CD4-positive, alpha-beta memory T cell (primary cell): ENCODE measurements at places on chromosomes 4 and X. TPM values are rescaled to one million over a fixed set of nuclear protein-coding genes. Genes with fewer than 3 reads are reported as not detected.

- no peak overlapping the region for H3K4me3 ChIP-seq
- no peak overlapping the region for H3K27ac ChIP-seq
- no peaks in the 10 kb centered on the region for H3K36me3 ChIP-seq
- H3K4me1 ChIP-seq = no peaks in the 10 kb centered on the region
- no peaks in the 10 kb centered on the region for H3K27me3 ChIP-seq
Measured at GRCh38 chr4:130143656-130144055, 1047.7 kb downstream of the C4orf33 start.

GRCh38 chr4:137774501-137774900 lies 242.2 kb upstream of the PCDH18 start:
- no peaks in the 10 kb centered on the region for H3K4me1 ChIP-seq
- H3K4me3 ChIP-seq = no peak overlapping the region

DNA sequence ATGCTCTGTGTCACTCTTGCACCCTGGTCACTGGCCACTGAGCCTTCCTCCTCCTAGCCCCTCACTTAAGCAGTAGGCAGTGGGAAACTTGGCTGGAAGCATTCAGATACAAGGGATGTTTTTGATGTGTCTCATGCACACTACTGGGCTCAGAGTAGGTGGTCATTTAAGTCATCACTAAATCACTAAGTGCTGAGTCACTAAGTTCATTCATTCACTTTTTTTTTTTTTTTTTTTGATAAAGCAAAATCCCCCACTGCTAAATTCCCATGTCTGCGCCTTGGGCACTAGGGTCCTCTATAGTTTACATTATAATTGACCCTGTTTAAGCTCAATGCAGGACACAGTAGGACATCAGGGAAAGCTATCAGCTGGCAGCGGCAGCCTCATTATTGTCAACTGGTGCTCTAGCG lies 182.4 kb upstream of the MBNL3 start:
- H3K27ac ChIP-seq = no peak overlapping the region
- H3K27me3 ChIP-seq = no peaks in the 10 kb centered on the region
- no peak overlapping the region for H3K4me3 ChIP-seq

DNA sequence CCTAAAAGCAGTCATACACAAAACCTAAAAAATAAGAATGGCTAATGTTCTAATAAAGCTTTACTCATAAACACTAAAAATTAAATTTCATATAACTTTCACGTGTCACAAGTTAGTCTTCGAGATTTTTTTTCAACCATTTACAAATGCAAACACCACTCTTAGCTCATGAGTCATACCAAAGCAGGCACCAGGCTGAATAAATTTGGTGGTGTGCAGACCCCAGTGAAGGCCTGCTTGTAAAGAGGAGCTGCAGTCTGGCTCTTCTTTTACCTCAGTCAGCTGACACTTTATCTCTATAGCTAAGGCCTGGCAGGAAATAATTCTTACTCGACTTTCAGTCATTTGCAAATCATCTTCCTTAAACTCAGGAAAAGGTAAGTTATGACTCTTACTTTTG lies 37.4 kb downstream of the CLOCK start:
- no peaks in the 10 kb centered on the region for H3K27me3 ChIP-seq
- no peak for DNase-seq
- H3K4me1 ChIP-seq = peaks cover 6% of the 10 kb centered on the region
- H3K36me3 ChIP-seq = no peaks in the 10 kb centered on the region
- H3K4me3 ChIP-seq = no peak overlapping the region

DNA sequence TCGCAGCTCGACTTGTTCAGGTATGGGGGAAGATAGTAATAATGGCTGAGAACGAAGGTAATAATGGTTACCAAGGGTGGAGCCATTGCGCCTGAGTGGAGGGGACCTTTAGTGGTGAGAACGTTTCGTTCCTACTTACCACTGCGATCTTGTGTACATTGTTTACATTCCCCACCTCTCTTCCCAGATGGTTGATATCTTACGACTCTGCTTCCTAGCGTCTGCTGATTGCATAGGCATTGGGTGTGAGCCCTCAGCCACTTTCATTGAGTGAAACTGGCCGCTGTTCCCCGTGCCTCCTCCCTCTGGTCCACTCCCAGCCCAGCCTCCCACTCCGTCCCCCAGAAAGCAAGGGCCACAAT lies 850 bp downstream of the IGBP1 start:
- peak overlapping the region; percentile 77 for H3K27ac ChIP-seq
- no peaks in the 10 kb centered on the region for H3K27me3 ChIP-seq
- H3K4me1 ChIP-seq = peaks cover 35% of the 10 kb centered on the region
- H3K4me3 ChIP-seq = peak overlapping the region; percentile 90

GRCh38 chr4:54403700-54404453 lies 174.8 kb downstream of the PDGFRA start:
- no peaks in the 10 kb centered on the region for H3K4me1 ChIP-seq
- H3K27ac ChIP-seq = no peak overlapping the region
- DNase-seq = no peak
- no peaks in the 10 kb centered on the region for H3K36me3 ChIP-seq
- no peaks in the 10 kb centered on the region for H3K27me3 ChIP-seq

DNA sequence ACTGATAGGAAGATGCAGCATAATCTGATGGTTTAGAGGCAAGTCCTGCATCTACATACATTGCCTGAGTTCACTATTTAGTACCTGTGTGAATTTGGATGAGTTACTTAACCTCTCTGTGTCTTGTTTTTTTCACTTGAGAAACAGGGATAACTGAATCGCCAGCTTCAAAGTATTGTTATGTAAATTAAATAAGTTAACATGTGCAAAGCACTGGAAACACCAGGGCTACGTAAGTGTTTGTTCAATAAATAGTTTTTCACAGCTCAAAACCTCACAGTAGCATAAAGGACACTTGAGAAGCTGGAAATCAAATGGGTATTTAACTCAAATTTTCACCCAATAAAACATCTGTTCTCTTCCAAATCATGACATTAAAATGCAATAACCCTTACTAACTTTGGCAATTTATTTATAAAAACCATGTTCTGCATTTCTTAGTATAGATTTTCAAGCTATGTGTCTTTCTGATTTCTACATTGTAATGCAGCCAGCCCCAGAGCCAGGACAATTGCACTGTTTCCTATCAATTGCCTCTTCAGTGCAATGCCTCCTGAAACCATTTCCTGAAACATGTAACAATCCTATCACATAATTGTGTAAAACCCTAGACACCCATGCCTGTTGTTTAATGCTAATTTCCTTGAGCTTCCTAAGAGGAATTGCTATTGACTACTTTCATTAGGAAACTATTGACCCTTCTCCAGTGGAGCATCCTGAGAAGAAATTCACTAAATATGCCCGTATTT lies 177.1 kb downstream of the UNC5C start:
- H3K36me3 ChIP-seq = no peaks in the 10 kb centered on the region
- no peak overlapping the region for H3K4me3 ChIP-seq
- no peak for DNase-seq
- H3K4me1 ChIP-seq = no peaks in the 10 kb centered on the region
- no peak overlapping the region for H3K27ac ChIP-seq

DNA sequence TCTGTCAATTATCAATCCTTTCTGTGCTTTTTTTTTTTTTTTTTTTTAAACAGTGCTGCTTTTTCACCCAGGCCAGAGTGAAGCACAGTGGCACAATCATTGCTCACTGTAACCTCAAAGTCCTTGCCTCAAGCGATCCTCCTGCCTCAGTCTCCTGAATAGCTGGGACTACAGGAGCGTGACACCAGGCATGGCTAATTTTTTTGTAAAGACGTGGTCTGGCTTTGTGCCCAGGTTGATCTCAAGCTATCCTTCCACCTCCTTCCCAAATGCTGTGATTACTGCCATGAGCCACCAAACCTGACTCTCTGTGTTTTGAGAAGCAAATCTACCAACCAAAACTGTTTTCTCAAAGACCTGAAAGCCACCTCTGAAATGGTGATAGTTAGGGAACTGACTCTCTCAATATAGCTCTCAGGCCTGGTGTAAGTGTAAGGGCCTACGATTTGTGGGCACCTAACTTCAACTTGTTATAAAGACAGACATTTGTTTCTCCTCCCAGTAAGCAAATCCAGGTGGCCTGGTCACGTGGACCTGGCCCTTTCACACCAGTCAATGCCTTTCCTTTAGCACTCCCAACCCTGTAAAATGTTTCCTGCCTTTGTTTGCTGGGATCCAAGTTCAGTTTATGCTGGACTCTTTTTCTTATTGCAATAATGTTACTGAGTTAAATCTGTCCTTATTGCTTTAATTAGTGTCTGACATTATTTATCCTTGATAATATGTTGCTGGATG lies 2015.9 kb downstream of the PCDH7 start:
- no peaks in the 10 kb centered on the region for H3K4me1 ChIP-seq
- DNase-seq = no peak
- no peaks in the 10 kb centered on the region for H3K27me3 ChIP-seq
- no peak overlapping the region for H3K4me3 ChIP-seq

- no peaks in the 10 kb centered on the region for H3K36me3 ChIP-seq
- no peak for DNase-seq
- no peaks in the 10 kb centered on the region for H3K27me3 ChIP-seq
- H3K27ac ChIP-seq = no peak overlapping the region
- H3K4me1 ChIP-seq = no peaks in the 10 kb centered on the region
Measured at GRCh38 chr4:98527534-98528269, 130.7 kb downstream of the TSPAN5 start.

GRCh38 chr4:80393970-80394250 lies 58.4 kb downstream of the CFAP299 start:
- no peak overlapping the region for H3K4me3 ChIP-seq
- no peaks in the 10 kb centered on the region for H3K36me3 ChIP-seq
- H3K4me1 ChIP-seq = no peaks in the 10 kb centered on the region
- H3K27me3 ChIP-seq = no peaks in the 10 kb centered on the region

DNA sequence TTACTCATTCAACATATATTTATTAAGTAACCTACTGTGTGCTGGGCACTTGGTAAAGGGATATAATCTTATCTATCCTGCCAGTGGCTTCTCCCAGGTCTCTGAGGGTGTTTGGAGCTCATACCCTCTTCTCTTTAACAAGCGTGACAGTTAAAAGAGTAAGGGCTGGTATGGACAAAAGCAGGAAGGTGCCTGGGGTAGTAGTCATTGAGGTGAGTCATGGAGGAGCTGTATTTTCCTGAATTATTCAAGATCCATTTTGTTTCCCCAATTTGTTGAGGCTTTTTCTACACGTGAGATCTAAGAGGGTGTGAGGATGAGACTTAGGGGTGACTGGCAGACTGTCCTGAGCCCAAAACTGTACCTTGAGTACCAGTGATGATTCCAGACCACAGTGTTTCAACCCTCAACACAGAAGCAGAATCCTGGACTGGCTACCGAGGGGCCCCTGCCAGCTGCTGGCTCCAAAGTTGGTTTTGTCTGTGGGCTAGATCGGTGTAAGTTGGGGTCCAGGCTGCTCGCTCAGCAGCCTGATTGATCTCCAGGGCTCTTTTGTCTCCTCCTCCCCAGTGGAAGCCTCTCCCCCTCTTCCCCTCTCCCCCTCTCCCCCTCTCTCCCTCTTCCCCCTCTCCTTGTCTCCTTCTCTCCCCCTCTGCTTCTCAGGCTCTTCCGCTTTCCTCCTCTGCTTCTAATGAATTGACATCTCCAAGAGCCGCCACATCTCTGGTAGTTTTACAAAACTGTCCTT lies at the start of gene DRP2:
TSS of gene DRP2 (plus strand) at position 671 of the 748 bp plus-strand sequence. CDS start 11,862 bp downstream, outside the sequence.
- DNase-seq = no peak
- no peaks in the 10 kb centered on the region for H3K27me3 ChIP-seq

DNA sequence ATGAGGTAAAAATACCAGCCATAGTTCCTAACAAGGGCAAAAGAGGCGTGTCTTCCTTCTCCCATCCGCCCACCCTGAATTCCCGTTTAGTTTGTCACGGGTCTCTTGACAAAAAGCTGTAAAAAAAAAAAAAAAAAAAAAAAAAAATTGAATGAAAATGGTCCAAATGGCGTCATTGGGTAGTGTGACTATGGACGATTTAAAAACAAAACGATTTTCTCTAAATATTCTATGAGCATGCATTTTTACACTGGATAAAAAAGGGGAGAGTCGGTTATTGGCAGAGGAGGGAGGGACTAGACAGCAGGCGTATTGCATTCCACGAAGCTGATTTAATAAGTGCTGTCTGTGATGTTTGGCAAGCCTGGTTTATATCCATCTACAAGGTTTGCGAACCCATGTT lies at the start of gene FAM133A:
TSS of gene FAM133A (plus strand) at position 338 of the 403 bp plus-strand sequence. CDS start 35,214 bp downstream, outside the sequence.
- H3K36me3 ChIP-seq = no peaks in the 10 kb centered on the region
- peaks cover 16% of the 10 kb centered on the region for H3K4me1 ChIP-seq
- peak; percentile 43 for DNase-seq
- H3K27me3 ChIP-seq = no peaks in the 10 kb centered on the region

DNA sequence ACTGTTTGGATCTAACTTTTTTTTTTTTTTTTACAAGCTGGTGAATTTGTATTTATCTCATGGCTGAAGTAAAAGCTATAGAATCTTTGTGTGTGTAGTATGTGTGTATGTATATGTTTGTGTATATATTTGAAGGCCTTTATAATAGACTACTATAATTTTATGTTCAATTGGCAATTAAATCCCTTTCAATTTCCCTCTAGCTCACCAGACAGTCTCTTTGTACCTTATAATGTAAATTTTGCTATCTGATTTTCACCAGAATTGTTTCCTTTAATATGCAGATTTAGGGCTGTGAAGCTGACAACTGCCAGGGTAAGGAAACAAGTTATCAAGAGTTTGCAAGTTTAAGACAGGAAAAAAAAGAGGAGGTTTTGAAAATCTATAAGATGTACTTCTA lies 33.1 kb upstream of the MTMR8 start:
- H3K4me3 ChIP-seq = no peak overlapping the region
- no peaks in the 10 kb centered on the region for H3K27me3 ChIP-seq
- DNase-seq = no peak
- no peaks in the 10 kb centered on the region for H3K4me1 ChIP-seq
- no peak overlapping the region for H3K27ac ChIP-seq

DNA sequence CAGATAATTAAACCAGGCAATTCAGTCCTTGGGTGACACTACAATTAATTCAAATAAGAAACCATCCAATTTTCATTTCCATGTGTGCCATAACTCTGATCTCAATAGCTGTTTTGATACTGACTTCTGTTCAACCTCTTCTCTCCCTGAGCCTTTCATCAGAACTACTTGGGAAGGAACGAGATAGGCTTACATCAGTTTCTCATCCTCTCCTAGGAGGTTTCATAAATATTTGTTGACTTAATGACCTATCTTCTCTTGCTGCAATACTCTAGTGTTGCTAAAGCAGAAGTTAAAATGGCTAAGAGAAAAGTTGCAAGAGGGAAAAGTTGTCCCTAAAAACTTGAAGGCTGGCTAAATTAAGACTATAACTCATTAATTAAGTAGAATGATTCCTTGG lies 41.8 kb downstream of the PRKG2 start:
- no peak overlapping the region for H3K27ac ChIP-seq
- no peak overlapping the region for H3K4me3 ChIP-seq
- H3K36me3 ChIP-seq = no peaks in the 10 kb centered on the region
- no peak for DNase-seq
- no peaks in the 10 kb centered on the region for H3K4me1 ChIP-seq
- no peaks in the 10 kb centered on the region for H3K27me3 ChIP-seq

- no peak overlapping the region for H3K27ac ChIP-seq
- no peak overlapping the region for H3K4me3 ChIP-seq
- no peak for DNase-seq
- H3K4me1 ChIP-seq = no peaks in the 10 kb centered on the region
- no peaks in the 10 kb centered on the region for H3K36me3 ChIP-seq
Measured at GRCh38 chrX:15465347-15465746, 27.8 kb downstream of the PIR start.

GRCh38 chr4:8689741-8690140 lies 97.2 kb downstream of the CPZ start:
- no peak for DNase-seq
- H3K36me3 ChIP-seq = no peaks in the 10 kb centered on the region

GRCh38 chr4:184163813-184164212 lies 53.9 kb downstream of the ENPP6 start:
- H3K36me3 ChIP-seq = no peaks in the 10 kb centered on the region
- no peak overlapping the region for H3K4me3 ChIP-seq
- no peaks in the 10 kb centered on the region for H3K4me1 ChIP-seq
- H3K27me3 ChIP-seq = no peaks in the 10 kb centered on the region
- H3K27ac ChIP-seq = no peak overlapping the region

C4orf54 gene
- total RNA-seq = not detected

CFI gene
- not detected for total RNA-seq

TMEM271 gene
- total RNA-seq = not detected

ZDHHC9 gene
- 6.1 TPM for total RNA-seq

CENPU gene
- 2.1 TPM for total RNA-seq

EPHA5 gene
- total RNA-seq = not detected

EMCN gene
- total RNA-seq = not detected
